ENCODE measurements at places on chromosomes 6 and 20. TPM values are rescaled to one million over a fixed set of nuclear protein-coding genes. Genes with fewer than 3 reads are reported as not detected.
A peak's percentile ranks its signal among the peaks of the same experiment; 100 is the strongest.

The TOX2 gene
- 1.2 TPM for polyA plus RNA-seq

DNA sequence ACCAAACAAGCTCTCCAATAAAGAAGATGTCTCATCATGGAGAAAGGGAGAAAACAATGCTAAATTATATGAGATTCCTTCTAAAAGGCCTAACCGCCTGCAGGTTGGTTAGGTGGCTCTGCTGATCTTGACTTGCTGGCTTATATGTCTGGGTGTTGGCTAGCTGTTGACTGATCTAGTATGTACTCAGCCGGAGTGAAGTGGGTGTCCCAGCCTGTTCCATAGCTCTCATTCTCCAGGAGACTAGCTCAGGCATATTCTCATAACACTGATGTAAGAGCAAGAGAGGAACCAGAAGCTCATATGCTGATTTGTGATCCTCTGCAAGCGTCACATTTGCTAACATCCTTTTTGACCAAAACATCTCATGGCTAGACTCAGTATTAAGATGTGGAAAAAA is 473.0 kb downstream of the BMP2 start:
- DNase-seq: no peak

GRCh38 chr6:24432611-24433010 is 29.9 kb downstream of the MRS2 start:
- DNase-seq: no peak

- no peak for DNase-seq
These were observed 89.1 kb upstream of the PLEKHG1 start for GRCh38 chr6:150510576-150510975.

DNA sequence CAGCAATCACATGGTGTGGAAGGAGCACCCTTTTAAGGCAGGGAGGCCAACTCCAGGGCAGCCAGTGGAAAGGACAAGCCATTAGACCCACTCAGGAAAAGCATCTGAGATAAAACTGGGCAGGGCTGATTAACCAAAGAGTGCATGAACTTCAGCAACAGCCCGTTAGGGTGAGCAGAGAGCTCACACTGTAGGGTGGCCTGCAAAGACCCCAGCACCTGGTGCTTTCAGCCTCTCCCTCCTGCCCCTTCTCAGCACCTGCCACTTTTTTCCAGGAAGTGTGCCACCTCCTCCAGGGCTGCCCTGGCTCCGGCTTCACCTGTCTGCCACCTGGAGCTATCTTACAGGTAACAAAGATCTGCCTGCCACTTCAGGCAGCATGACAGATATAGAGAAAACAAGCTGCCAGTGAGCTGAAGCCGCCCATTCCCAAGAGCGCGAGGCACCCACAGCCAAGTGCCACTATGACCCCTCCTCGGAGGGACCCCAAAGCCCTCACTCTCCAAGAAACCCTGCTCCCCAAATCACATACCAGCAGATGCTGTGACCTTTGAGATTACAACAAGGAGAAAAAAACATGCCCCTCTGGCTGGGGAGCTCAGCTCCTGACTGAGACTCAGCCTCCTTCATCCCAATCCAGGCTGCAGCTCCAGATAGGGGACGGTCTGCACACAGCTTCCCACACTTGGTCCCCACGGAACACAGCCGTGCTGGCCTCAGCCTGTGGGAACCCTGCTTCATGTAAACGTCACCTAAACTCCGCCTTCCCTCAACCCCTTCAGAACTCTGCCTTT is 71.2 kb downstream of the ABHD12 start:
- no peak for DNase-seq

GRCh38 chr20:57748601-57749130 is 38.9 kb upstream of the PMEPA1 start:
- DNase-seq: peak; percentile 15

GRCh38 chr6:37583261-37583660 is 83.6 kb upstream of the CCDC167 start:
- DNase-seq: no peak

DNA sequence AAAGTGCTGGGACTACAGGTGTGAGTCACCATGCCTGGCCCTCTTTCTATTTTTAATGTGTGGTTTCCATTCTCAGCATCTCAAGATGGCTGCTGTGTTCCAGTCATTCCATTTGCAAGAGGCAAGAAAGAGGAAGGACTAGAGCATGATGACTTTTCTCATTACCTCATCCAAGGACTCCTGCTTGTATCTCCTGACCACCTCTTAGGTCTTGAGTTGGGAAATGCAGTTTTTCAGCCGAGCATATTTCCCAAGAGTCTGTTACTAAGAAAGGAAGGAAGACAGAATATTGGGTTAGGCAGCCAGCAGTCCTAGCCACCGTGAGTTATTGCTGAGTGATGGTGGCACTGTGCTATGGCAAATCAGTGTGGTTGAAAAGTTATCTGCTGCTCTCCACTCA is 108.4 kb upstream of the INSM1 start:
- no peak for DNase-seq

The CLPSL1 gene
- polyA plus RNA-seq: not detected

- no peak for DNase-seq
These were observed 1003.3 kb upstream of the MAP3K7 start for GRCh38 chr6:91590191-91590590.

DNA sequence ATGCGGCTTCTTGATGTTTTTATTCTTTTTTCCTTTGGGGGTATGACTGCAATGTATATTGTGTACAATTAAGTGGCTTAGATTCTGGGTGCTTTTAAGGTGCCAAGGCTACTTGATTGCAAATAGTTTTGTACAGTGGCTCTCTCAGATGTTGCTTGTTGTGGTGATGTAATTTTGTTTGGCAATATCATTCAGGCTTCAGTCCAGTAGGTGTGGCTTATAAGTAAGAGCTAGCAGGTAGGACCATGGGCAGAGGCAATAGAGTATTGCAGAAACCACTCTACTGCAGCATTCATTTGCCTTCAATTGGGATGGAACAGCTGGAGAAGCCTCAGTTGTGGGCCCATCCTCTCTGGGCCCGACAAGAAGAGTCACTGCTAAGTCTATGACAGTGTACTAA is 407.9 kb upstream of the MAN1A1 start:
- no peak for DNase-seq

DNA sequence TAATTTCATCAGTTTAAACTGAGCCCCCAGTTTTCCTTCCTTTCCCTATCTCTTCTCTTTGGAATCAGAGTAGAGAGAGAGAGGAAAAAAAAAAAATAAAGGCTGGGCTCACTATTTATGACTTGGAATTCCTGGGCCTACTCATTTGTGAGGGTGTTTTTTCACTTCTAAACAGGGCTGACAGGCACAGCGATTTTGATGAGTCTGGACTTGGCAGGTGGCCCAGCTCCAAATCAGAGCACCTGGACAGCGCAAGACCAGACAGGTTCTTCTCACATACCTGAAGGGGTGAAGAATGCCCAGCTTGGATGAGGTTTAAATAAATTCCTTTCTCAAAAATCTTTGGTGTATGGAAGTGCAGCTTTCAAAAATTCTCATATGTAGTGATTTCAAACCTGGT is 122.2 kb downstream of the KIF13A start:
- DNase-seq: no peak

GRCh38 chr6:98894810-98895209 is 52.9 kb downstream of the FBXL4 start:
- DNase-seq: no peak

DNA sequence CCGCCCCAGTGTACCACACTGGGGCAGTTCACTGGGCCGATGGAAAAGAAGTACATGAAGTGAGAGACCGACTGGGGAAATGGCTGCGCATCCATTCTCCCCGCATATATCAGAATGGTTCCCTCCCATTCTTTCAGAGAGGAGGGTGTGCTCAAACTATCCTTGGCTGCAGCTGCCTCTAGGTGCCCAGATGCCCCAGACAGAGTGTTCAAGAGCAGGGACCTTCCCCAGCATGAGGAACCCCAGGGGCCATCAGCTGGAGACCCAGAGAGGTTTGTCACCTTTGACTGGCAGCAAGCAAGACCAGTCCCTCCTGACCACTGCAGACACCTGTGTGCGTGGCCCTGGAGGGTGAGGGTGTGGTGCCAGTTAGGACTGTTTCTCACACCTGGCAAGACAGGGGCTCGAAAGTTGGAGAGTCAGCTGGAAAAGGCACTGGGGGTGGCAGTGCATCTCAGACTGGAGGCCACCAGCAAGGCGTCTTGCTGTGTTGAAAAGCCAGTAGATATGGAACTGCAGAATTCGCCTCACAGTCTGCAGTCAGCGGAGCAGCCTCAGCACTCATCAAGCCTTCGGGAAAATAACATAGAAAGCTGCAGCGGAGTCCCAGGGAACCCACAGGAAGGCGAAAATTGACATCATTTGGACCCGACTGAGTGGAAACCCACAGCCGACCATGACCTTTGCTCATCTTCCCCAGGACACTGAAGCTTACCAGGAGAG is 76.7 kb downstream of the GPR6 start:
- no peak for DNase-seq

GRCh38 chr6:33391922-33392594 is 435 bp downstream of the KIFC1 start:
- no peak for DNase-seq

The CALHM4 gene
- not detected for polyA plus RNA-seq

DNA sequence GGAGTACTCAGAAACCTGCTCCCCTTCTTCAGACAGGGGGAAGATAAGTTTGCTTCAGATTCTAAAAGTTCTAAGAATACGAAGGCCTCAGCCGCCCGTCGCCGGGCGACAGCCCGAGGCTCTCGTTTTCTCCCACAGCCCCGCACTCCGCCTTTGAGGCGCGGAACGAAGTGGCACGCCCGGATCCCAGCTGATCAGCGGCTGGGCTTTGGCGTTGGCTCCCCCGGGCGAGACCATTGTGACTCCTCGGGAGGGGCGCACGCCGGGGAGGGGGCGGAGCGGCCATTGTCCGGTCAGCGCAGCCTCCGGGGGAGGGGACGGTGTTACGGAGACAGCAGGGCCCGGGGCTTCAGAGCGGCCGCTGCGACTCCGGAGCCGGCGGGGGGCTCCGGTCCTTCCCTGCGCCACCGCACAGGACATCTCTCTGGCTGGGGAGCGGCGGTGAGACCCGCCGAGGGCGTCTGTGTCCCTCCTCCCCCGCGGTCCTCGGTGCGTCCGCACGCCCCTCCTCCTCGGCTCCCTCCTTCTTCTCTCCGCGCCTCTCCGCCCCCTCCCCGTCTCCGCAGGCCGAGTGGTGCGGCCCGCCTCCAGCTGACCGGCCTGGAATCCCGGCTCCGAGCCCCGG is at the start of gene ZFAND3:
TSS of gene ZFAND3 (plus strand) at position 551 of the 625 bp plus-strand sequence. CDS start 219 bp downstream, outside the sequence.
- DNase-seq: peak; percentile 84

GRCh38 chr20:20685635-20686034 is 26.8 kb downstream of the RALGAPA2 start:
- no peak for DNase-seq

GRCh38 chr6:108157234-108157980 is 8.4 kb upstream of the NR2E1 start:
- DNase-seq: no peak

- no peak for DNase-seq
These were observed 38.2 kb upstream of the SLCO4A1 start for GRCh38 chr20:62603907-62604785.

GRCh38 chr20:57705127-57705899 is 4.5 kb downstream of the PMEPA1 start:
- DNase-seq: no peak

The C6orf89 gene
- polyA plus RNA-seq: 51.6 TPM

The CLIC5 gene
- polyA plus RNA-seq: 4.8 TPM

- peak; percentile 39 for DNase-seq
These were observed 474 bp downstream of the RBM38 start for GRCh38 chr20:57391439-57392301.

The ADRM1 gene
- polyA plus RNA-seq: 101 TPM

The VWA7 gene
- polyA plus RNA-seq: 2.5 TPM

GRCh38 chr20:61723529-61724257 is 342.0 kb downstream of the TAF4 start:
- no peak for DNase-seq

- no peak for DNase-seq
These were observed 2.4 kb upstream of the EBF4 start for GRCh38 chr20:2690213-2690612.

The SGK2 gene
- polyA plus RNA-seq: not detected

DNA sequence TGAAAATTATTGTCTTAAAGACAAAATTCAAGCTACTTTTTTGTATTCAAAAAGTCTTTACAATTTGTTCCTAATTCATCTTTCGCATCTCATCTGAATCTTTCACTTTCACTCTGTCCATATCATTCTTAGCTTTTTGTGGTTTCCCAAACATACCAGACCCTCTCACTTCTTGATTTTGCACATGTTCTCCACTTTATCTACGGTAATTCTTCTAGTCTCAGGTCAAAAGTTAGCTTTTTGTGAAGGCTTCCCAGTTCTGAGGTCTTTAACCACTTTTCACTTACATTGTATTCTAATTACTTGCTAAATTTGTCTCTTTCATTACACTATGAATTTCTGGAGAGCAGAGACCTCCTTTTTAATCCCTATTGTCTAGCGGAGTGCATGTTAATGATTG is 34.6 kb upstream of the EPHA7 start:
- no peak for DNase-seq

- DNase-seq: no peak
These were observed 662 bp downstream of the ZNF343 start for GRCh38 chr20:2507875-2508630.

The DEFB124 gene
- not detected for polyA plus RNA-seq

- DNase-seq: no peak
These were observed 8.0 kb upstream of the RIPOR2 start for GRCh38 chr6:24943774-24944173.

DNA sequence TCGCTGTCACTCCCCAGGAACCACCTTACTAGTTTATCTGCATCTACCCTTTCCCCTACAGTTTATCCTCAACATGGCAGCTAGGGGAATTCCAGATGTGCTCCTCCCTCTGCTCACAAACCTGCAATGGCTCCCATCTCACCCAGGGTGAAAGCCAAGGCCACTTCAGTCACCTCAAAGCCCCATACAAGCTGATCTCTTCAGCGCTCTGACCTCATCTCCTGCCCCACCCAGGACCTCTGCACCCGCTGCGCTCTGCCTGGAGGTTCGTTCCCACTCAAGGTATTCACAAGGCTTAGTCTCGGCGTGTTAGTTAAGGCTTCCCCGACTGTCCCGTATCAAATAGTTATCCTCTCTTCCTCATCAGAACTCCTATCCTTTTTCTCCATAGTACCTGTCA is 28.6 kb upstream of the SPDEF start:
- DNase-seq: no peak

DNA sequence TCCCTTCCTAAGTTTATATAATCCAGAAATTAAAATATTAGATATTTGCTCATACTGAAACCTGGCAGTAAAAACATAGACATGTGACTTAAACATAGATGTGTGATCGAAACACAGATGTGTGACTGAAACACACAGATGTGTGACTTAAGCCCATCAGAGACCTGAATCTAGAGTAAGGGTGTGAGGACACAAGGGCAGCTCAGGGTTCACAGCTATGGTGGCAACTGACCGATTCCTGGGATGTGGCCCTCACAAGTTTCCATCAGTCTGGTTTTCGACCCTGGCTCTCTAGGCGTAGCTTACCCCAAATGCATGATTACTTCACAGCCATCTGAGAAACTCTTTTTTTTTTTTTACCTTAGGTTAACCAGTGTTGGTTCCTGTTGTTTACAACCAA is 137.0 kb downstream of the NRN1 start:
- no peak for DNase-seq

- DNase-seq: no peak
These were observed 132.7 kb upstream of the MAP3K7 start for GRCh38 chr6:90719321-90720195.

GRCh38 chr6:27145731-27146455 is 101.6 kb upstream of the PRSS16 start:
- peak; percentile 70 for DNase-seq

All from CD8-positive, alpha-beta memory T cell (primary cell).